H9 (cell line): ENCODE measurements at places on chromosomes 4 and X. TPM values are rescaled to one million over a fixed set of nuclear protein-coding genes. Genes with fewer than 3 reads are reported as not detected.

DNA sequence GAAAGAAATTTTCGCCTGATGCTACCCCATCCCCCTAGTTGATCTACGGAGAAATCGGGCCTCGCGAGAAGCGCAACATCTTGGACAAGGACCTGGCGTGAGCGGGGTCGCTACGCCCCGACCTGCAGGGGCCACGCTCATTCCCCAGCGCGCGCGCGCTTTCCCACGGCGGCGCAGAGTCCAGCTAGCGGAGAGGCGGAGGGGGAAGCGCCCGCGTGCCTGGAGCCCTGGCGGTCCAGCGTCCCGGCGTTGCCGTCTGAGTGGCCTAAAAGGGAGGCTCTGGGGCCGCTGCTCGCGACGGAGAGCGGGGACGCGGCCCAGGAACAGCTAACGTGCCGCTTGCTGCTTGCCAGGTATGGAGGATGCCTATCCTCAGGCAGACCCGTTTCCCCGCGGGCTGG lies 6.0 kb upstream of the SOX3 start:
- peak; percentile 37 for DNase-seq

- DNase-seq: peak; percentile 33
These were observed 284.7 kb downstream of the EVC2 start for GRCh38 chr4:5423670-5424069.

DNA sequence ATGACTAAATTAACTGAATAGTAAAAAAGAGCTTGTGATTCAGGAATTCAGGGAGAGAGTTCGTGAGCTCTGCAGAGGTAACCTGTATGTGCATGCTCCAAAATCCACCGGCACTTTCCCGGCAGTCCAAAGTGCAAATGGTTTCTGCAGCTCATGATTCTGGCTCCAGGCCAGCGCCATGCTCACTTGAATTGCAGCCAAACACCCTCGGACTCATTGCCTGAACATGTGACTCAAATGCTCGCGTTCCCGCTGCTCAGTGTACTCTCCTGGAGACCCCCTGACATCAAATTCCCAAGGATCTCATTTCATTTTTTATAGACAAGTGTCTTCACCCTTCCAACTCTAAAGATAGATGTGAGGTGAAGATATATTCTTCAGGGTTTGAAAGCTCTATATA lies 44.1 kb upstream of the SH3RF1 start:
- DNase-seq: no peak

The TMPRSS11B gene
- not detected in 2 replicates for total RNA-seq

GRCh38 chrX:15567886-15568616 lies 32.7 kb downstream of the ACE2 start:
- DNase-seq: no peak

GRCh38 chrX:37745835-37746217 lies 34.0 kb upstream of the CYBB start:
- no peak for DNase-seq

- DNase-seq: peak; percentile 74
These were observed 2.3 kb downstream of the ZNF827 start for GRCh38 chr4:145936142-145936996.

DNA sequence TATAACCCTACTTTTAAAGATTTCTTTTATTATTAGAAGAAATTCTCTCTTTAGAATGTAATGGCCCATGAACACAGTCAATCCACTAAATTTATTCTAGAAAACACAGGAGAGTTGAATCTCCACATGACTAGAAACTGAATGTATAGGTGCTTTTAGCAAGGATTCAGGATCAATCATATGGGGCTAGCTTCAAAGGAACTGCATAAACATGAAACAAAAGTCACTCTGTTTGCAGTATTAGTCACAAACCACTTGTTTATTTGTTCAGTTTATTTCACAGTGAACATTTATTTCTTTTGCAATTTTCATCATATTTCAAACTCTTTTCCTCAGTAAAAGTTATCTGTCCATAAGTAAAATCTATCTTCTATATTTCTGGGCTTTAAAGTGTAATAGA lies 1604.6 kb downstream of the PCDH18 start:
- no peak for DNase-seq

The PROM1 gene
- 95.0 and 98.3 TPM in 2 replicates for total RNA-seq
